H7 (cell line): ENCODE measurements at places on chromosomes 1 and 21.

DNA sequence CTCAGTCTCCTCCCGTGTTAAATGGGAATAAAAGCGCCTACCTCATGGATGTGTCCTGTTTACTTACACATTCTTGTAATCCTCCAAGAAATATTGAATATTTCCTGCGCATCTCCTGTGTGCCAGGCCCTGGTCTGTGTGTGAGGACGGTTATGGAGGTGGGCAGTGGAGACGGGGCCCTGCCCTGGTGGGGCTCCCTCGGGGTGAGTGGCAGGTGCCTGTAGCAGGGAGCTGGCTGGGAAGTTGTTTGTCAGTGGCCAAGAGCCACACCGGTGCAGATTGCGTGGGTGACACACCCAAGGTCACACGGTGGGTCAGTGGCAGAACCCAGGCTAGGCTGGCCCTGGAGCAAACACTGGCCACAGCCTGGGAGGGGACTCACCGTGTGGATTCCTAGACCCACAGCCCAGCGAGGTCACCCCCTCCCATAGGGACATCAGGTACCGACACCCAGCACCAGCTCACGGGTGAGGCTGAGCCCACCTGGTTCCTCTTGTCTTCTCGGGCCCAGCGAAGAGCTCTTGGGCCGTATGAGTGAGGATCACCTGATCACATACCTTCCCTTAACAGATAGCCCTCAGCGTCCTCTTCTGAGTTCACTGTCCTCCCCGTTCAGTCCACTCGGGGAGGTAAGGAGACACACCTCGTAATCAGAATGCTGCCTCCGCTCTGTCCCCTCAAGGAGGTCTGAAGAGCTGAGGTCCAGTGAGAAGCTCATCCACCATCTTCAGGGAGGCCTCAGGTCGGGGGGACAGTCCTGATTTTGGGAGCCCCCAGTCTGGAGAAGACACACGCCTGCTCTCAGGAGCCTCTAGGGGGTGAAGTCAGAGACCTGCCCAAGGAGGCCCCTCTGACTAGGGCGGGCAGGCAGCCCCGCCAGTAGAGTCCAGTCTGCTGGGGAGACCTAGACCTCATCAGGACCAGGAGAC is 349.6 kb downstream of the MATN1 start:
- DNase-seq, result no peak

DNA sequence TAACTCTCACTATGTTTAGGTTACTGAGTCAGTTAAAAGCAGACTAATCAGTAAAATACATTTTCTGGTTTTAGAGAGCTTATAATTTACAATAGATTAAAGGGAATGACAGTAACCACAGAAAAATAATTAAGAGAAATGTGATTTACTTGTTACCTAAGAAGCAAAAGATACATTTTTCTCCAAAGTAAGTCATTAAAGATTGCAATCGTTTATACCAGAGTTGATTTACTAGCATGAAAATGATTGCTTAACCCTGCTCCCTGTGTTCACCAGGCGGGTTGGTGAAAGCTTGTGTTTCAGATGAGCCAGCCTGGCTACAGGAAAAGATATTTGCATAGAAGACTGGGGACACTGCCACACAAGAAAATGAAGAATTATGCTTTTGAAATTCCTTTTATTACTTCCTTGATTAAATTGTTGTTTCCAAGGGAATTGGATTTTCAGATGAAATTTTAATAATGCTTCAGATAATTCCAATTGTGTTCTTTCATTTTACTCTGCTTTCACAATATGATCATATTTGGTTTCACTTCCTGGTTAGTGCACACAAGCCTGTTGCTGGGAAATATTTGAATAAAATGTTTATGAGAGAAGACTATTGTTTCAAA is 27.9 kb downstream of the LRRC8B start:
- no peak for DNase-seq

GRCh38 chr1:156371553-156372264 is 2.7 kb downstream of the RHBG start:
- no peak for DNase-seq

- DNase-seq, result no peak
Observed at GRCh38 chr1:222023025-222023424, 281.1 kb upstream of the DUSP10 start.

- no peak for DNase-seq
Observed at GRCh38 chr1:248881261-248881660, 22.4 kb upstream of the ZNF692 start.

GRCh38 chr1:42152119-42152518 is 1.1 kb upstream of the GUCA2B start:
- DNase-seq, result no peak

GRCh38 chr21:44574457-44575306 is 1.2 kb downstream of the KRTAP10-4 start:
- DNase-seq, result peak; percentile 78

DNA sequence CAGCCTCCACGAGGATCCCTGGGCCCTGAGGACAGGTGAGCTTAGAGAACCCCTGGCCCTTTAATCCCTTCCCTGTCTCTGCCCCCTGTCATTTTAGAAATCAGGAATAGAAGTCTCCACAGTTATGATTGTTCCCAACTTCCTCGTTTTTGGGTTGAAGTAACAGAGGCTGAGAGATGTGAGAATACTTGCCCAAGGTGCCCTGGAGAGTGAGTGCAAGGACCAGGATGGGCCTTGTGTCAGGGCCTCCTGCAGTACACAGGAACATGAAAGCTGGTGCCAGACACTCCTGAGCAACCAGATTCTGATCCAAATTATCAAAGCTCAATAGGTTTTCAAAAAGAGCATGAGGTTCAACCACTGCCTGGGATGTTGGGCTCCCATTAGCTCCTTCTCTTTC is 10.1 kb downstream of the HLX start:
- DNase-seq, result no peak

- DNase-seq, result no peak
Observed at GRCh38 chr1:54463259-54464030, 57.3 kb upstream of the SSBP3 start.

- DNase-seq, result no peak
Observed at GRCh38 chr1:218112862-218113261, 172.2 kb upstream of the RRP15 start.

GRCh38 chr1:87833166-87833565 is 504.5 kb downstream of the LMO4 start:
- no peak for DNase-seq

DNA sequence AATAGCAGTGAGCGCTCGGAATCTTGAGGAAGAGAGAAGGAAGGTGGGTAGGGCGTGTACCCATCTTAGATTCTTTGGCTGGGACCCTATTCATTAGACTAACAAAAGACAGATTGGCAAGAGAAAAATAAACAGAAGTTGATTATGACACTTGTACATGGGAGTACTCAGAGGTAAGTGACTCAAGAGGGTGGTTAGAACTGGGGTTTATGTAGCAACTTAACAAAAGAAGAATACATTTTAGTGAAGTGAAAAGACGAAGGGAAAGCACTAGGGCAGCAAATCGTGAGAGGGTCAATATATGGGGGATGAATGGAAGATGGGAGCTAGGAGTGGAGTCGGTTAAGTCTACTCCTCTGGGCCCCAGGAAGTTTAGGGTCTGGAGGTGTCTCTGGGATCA is 25.8 kb upstream of the RCC2 start:
- peak; percentile 15 for DNase-seq

DNA sequence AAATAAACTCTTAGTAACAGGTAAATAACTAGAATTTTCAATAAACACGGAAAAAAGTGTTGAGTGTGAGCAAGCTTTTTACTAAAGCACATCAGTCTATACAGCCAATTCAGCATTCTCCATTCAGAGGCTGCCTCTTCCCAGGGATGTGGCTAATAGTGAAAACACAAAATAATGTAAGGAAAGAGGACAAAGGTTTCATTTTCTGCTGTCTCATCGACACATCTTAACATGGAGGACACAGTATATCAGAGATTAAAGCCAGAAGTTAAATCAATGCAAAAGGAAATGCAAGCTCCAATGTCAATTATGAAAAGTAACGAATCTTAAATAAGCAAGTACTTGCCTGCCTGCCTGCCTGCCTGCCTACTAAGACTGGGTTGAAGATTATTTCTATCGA is 43.2 kb downstream of the LUZP1 start:
- no peak for DNase-seq

DNA sequence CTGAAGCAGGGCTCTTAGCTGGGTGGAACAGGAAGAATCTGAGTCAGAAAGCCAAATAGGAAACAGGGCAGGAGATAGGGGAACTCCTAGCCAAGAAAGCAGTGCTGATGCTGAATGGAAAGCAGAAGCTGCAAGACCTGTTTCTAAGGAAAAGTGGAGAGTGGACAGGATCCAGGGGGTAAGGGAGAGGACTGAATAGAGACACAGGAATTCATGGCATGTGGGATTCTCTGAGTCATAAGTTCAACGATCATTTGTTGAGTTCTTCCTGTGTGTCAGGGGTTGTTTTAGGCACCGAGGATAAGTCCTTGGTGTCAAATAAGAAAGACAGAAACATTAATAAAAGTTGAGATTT is 153.8 kb upstream of the FGGY start:
- DNase-seq, result peak; percentile 53

DNA sequence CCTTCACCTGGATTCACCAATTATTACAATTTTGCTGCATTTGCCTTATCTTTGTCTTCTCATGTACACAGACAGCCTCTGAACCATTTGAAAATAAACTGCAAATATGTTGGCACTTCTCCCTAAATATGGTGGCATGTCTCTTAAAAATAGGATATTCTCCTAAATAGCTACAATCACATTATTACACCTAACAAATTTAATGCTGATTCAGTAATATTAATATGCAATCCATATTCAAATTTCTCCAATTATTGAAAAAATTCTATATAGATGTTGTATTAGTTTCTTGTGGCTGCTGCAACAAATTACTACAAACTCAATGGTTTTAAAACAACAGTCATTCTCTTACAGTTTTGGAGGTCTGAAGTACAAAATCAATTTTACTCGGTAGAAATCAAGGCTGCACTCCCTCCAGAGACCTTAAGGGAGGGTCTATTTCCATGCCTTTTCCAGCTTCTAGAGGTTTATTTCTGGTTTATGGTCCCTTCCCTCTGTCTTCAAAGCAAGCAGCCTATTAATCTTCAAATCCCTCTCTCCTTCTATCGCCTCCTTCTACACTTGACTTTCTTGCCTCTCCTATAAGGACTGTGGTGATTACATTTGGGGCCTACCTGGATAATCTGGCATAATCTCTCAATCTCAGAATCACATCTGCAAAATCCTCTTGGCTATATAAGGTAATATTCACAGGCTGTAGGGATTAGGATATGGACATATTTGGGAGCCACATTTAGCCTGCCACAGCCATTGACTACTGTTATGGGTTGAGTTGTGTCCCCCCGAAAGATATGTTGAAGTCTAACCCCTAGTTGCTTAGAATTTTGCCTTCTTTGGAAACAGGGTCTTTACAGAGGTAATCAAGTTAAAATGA is 52.5 kb upstream of the BOLA1 start:
- DNase-seq, result no peak

- DNase-seq, result no peak
Observed at GRCh38 chr1:173409613-173410012, 67.5 kb upstream of the PRDX6 start.

DNA sequence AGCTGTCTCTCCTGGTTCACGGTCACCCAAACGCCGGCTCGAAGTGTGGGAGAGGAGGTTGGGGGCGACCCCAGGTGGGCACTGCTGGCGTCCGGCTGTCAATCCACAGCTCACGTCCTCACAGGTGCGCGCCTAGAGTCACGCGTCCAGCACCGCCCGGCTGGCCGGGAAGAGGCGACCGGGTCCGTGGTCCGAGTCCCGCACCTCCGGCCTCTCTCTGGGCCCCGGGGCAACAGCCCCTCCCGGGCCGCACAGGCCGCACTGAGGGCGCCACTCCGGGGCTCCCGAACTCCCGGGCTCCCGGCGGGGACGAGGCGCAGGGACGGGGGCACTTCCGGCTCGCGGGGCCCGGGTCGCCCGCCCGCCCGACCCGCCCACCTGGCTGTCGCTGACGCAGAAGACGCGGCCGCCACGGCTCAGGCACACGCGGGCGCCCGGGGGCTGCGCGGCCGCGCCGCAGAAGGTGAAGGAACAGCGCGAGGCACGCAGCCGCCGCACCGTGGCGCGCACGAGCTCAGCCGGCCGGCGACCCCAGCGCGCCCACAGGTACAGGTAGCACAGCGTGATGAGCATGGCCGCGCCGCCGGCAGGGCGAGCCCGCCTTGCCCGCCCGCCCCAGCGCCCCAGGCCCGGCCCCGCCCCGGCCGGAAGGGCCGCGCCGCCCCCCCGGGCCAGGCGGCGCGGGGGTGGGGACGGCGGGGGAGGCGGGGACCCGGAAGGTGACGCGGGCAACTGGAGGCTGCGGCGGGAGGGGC is at the start of gene HLCS:
HLCS (minus strand) TSS at position 604 of the 755 bp plus-strand sequence; CDS start at position 573, 31 bp downstream.
- peak; percentile 91 for DNase-seq

DNA sequence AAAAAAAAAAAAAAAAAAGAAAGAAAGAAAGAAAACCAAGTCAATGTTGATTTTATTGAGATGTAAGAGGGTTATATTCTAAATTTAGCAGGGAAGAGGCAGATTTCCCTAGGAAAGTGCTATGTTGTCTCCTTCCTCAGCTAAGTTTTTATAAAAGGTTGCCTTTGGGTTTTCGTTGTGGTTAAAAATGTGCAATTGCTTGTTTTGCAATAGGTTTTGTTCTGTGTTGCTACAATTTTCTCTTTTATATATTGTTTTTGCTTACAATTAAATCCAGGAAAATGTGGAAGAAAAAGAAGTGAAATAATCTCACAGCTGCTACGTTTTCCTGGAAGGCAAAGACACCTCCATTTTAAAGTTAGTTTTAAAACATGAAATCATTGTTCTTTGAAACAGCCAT is 136.7 kb upstream of the C1orf105 start:
- no peak for DNase-seq

DNA sequence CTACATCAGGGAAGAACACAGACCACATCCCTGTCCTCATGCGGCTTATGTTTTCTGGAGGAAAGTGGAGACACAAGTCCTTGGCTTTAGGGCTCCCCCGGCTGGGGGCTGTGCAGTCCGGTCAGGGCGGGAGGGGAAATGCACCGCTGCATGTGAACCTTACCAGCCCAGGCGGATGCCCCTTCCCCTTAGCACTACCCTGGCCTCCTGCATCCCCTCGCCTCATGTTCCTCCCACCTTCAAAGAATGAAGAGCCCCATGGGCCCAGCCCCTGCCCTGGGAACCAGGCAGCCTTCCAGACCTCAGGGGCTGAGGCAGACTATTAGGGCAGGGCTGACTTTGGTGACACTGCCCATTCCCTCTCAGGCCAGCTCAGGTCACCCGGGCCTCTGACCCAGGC is 45.5 kb downstream of the TNNT2 start:
- no peak for DNase-seq

- DNase-seq, result no peak
Observed at GRCh38 chr1:15229707-15230131, 17.3 kb upstream of the FHAD1 start.

- DNase-seq, result peak; percentile 98
Observed at GRCh38 chr1:17437580-17438317, 1.7 kb downstream of the RCC2 start.

GRCh38 chr1:83931658-83932253 is 67.2 kb downstream of the TTLL7 start:
- DNase-seq, result peak; percentile 15

DNA sequence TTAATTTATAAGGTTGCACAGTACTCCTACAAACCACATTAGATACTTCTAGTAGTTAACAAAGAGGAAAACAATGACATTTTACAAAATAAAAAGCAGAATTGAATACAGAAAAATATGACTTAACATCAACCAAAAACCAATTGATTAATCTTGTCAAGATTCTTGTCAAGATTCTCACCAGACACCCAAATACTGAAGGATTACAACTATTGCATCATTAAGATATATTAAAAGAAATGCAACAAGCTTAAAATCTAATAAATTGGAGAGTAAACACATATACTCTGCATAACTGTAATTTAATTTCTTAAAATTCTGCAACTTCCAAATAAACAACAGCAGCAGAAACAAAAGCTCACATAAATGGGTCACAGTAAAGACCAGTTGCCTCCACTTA is 4.7 kb downstream of the WLS start:
- no peak for DNase-seq
